Activated naive CD4-positive, alpha-beta T cell treated with Interleukin-2 at 50 U/mL for 16 hours (primary cell): ENCODE measurements at places on chromosomes 7 and 10.

- no peak for DNase-seq
Measured at GRCh38 chr10:13633689-13634088, 46.9 kb downstream of the PRPF18 start.

DNA sequence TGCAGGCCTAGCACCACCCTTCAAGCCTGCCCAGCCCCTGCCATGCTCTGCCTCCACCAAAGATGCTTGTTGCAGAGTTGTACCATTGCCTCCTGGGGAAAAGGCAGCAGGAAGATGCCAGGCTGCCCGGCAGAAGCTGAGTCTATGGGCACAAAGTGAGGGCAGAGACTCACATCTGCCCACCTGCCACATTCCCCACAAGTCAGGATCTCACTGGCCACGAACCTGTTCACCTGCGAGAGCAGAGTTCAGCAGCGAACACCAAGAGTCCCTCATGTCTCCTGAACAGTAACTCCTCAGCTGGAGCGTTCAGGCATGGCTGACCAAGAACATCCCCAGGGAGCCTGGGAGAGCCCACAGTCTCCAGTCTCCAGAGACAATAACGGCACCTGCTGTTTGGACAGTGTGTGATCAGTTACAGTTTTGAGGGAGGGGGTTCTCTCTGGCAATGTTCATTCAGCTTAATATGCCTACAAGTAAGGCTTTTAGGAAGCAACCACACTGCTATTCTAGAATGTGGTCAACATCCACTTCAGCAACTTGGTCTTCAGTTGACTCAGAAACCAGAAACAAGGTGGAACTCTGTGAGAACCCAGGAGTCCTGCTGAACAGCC, 78.5 kb downstream of the GRID1 start:
- no peak for DNase-seq

GRCh38 chr10:49784681-49785080, 22.6 kb upstream of the OGDHL start:
- no peak for DNase-seq

DNA sequence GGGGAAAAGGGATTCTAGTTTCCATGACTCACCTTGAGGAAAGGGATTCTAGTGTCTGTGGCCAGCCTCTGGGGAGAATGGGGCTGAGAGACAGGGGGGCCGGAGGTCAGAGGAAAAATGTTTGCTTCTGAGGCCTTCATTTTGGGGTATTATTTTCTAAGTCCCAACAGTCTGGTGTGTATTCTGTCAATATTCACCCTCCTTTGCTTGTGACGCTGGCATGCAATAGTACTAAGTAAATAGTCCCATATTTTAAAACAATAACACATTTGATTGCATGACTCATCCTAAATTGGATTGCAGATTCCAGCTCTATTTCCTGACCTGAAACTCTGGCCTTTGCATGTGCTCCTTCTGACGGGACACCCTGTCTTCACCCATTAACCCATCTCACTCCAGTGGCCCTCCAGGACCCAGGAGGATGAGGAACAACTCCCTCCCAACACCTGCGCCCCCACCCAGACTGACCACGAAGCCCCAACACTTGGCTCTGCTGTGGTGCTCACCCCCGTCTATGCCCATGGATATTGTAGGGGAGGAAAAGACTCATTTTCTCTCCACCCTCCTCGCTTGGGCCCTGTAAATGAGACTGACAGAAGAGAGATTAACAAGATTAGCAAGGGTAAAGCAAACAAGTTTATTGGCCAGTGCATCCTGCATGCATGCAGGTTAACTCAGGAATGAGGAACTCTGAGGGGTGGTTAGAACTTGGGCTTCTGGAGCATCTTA, 495.6 kb upstream of the KLF6 start:
- DNase-seq: no peak

DNA sequence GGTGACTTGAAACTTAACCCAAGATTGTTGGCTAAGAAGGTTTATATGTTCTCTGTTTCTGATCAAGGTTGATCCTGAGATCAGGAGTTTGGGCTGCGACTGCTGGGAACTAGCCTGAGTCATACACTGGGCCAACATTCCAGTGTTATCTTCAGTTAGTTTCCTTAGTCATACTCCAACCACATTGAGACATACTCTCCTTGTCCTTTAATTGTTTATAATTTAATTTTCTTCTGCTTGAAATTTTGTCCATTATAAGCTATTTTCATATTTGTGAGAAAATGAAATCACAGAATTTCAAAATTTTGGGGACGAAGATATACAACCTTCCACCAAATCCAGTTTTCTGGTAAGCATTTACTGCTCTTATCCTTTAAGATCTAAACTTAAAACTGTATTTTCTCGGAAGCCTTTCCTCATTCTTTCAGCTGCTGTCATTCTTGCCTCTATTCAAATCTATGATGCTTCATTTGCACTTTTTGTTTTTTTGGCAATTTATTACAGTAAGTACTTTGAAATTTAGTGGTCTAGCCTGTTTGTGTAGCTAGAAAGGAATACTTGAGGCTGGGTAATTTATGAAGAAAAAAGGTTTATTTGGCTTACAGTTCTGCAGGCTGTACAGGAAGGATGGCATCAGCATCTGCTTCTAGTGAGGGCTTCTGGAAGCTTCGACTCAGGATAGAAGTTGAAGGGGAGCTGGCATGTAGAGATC, 63.4 kb upstream of the POT1 start:
- no peak for DNase-seq

- no peak for DNase-seq
Measured at GRCh38 chr10:14328881-14329672, 1.6 kb downstream of the FRMD4A start.

DNA sequence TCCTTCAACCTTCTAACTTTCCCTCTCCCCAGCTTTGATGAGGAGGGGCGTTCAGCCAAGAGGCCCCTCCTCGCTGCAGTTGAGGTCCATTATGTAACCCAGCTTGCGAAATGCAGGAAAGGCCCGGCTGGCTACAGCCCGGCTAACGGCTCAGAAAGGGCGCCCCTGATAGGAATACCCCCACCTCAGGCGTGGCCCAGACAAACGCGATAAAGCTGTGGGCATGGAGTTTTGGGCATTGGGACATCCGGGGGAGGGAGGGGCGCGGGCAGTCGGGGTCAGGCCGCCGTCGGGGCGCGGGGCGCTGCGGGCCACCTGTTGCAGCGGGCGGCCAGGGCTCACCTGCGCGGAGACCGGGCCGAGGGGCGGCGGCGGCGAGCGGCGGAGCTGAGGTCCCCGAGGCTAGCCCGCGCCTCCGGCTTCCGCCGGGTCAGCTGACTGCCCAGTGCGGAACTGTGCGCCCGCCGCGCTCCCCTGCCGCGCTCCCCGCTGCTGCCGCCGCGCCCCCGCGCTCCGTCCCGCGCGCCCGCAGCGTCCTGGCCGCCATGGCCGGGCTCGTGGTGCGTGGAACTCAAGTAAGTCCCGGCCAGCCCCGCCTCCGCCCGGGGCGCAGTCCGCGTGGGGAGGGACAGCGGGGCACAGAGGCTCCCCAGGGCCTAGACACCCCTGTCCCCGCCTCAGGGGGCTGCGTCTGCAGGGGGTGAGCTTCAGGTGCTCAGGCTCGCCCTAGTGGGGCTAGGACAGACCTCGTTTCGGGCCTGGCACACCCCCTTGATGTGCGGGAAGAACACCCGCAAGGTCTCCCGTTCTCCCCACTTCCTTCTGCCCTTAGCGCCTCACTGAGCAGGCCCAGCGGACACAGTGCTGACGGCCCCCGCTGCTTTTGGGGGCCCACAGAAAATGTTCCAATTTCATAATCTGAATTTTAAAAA, at the start of gene LRMDA:
Gene LRMDA (plus strand): TSS at position 445 of the 932 bp plus-strand sequence.
- DNase-seq: no peak

GRCh38 chr10:124409696-124410095, 9.0 kb downstream of the OAT start:
- DNase-seq: no peak

GRCh38 chr7:137488038-137488437, 144.5 kb upstream of the PTN start:
- DNase-seq: no peak

- DNase-seq: no peak
Measured at GRCh38 chr7:73900286-73900685, 39.3 kb downstream of the TMEM270 start.

- DNase-seq: no peak
Measured at GRCh38 chr10:120477021-120477742, 20.2 kb downstream of the PLPP4 start.
